ENCODE measurements at places on chromosomes 13 and 19. TPM values are rescaled to one million over a fixed set of nuclear protein-coding genes. Genes with fewer than 3 reads are reported as not detected.
A peak's percentile ranks its signal among the peaks of the same experiment; 100 is the strongest.

DNA sequence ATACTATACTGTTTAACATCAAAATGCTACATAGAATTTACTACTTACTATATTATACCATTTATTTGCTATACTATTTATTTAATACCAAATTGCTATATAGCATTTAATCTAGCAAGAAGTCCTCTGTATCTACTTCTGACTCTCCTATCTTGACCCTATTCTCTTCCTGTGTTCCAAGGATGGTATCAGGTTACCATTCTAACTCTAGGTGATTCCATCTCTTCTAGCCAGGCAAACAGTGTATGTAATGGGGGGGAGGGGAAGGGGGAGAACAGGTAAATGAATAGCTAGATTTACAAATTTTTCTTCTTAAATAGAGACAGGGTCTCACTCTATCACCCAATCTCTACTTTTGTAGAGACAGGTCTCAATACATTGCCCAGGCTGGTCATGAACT lies 200.3 kb downstream of the DIAPH3 start:
- no peak for DNase-seq

- DNase-seq = no peak
Observed at GRCh38 chr19:2145831-2146241, 5.5 kb downstream of the AP3D1 start.

- DNase-seq = no peak
Observed at GRCh38 chr19:55149078-55150003, at the start of gene TNNT1. Gene TNNT1 (minus strand): TSS chr19:55149206. CDS start chr19:55147157, 2,049 bp downstream.

DNA sequence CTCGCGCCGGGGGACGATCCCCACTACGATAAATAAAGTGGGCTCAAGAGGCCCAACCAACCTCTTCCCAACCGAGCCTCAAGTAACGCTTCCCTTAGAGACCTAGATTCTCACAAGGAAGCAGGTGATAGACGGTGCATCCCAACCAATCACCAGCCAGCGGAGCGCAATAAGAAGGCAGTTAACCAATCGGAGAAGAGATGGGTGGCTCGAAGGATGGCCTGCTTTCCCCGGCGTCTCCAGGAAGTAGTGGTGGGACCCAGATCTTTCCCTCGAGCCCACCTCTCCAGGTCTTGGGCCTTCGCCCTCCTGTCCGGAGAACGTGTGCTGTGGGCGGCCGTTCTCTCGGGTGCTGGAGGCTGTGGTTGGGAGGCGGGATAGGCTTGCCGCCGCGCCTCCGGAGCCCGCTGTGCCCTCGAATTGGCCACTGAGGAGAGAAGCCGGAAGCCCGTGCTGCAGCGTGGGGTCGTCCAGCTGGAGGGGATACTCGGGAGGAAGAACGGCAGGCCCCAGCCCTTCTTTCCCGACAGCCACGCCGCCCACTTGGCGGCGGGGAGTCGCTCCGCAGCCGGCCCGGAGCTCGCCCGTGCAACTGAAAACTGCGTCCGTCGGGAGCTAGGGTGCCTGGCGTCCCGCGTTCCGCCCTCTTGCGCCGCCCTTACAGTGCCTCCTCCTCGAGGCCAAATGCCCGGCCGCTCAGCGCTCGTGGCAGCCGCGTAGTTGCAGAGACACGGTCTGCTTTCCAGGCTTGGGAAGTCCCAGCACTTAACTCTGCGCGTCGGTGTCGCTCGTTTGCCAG lies at the start of gene RNF6:
RNF6 (minus strand) TSS at position 594 of the 799 bp plus-strand sequence. CDS start 2,665 bp downstream, outside the sequence.
- DNase-seq = peak; percentile 97

GRCh38 chr13:89267734-89268133 lies 1596.6 kb downstream of the SLITRK5 start:
- DNase-seq = no peak

- DNase-seq = no peak
Observed at GRCh38 chr13:66513728-66514127, 716.4 kb downstream of the PCDH9 start.

DNA sequence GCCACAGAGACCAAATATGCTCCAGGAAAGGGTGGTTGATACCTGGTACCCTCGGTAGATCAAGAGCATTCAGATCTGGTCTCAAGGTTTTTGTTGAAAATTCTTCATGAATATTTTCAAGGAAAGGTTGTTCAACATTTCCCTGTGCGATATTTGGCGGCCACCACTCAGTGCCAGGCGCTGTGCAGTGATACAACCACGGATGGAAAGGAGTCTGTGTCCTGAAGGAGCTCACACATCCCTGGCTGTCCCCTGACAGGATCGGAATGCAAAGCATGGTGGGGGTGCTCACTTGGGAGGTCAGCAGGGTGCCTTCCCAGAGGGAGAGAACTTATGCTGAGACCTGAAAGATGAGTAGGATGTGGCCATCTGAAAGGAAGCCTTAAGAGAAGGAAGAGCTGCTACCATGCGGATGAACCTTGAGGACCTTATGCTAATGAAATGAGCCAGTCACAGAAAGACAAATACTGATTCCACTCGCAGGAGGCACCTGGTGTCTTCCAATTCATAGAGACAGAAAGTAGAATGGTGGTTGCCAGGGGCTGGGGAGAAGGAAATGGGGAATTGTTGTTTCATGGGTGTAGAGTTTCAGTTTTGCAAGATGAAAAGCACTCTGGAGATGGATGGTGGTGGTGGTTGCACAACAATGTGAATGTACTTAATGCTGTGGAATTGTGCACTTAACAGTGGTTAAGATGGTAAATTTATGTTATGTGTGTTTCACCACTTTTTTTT lies 41.6 kb downstream of the HSPH1 start:
- no peak for DNase-seq

GRCh38 chr13:111116856-111117255 lies 1.7 kb downstream of the ARHGEF7 start:
- no peak for DNase-seq

ZNF723 gene
- not detected for total RNA-seq

REEP6 gene
- total RNA-seq = 4.6 TPM

SMIM17 gene
- total RNA-seq = 0.78 TPM

All from tibial nerve (tissue), 4 donors.